ENCODE measurements at places on chromosomes 11 and 22.

- DNase-seq, result peak; percentile 17
These were observed 392.1 kb downstream of the NTM start for GRCh38 chr11:131762346-131763110.

DNA sequence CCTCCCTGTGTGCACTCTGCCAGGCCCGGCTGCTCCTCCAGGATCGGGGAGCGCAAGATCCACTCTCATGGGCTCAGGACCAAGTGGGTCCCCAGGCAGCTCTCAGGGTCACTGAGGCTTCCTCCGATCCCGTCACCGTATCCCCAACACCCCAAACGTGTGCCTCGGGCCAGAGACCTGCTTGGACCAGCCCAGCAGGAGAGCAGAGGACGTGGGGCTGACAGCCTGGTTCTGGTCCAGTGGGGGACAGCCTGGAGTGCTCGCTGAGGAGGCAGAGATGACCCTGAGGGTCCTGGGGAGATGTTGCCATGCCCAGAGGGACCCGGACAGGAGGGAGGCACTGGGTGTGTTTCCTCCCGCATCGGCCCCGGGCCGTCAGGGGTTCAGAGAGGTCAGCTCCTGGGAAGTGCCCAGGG, 1402.6 kb downstream of the BRD1 start:
- no peak for DNase-seq

- DNase-seq, result no peak
These were observed 44.6 kb downstream of the C11orf91 start for GRCh38 chr11:33655842-33656600.

DNA sequence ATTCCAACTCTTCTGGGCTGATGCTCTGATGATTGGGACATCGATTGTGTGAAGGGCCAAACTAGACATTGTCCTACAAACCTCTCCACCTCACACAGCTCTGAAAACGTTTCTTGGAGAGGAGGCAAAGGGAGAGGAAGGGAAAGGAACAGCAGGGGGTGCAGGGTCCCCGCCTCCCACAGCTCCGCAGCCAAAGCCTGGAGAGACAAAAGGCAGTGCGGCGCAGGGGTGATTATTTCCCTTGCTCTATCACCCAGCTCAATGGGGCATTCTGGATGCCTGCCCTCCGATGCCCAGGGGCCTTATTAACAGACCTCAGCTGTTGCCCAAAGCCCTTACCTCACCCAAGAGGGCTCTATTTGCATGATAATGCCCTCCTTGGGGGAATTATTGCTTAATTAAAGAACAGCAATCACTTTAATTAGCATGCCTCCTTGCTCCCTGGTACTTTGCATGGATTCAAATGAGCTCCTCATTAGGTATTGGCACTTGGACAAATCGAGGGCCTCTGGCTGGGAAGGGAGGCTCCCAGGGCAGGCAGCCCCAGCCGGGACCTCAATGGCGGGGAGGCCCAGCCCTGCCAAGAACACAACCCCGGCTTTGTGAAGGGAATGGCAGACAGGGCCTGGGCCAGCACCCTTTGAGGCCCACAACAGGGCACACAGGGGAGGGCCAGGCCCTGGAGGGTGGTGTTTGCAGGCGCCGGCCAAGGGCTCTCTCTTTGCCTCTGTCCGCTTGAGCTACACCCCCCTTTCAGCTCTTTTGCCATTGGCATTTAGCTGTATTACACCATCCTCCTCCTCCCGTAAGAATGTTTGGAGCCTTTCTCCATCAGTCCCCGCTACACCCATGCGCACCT, 19.8 kb upstream of the CDON start:
- peak; percentile 96 for DNase-seq

DNA sequence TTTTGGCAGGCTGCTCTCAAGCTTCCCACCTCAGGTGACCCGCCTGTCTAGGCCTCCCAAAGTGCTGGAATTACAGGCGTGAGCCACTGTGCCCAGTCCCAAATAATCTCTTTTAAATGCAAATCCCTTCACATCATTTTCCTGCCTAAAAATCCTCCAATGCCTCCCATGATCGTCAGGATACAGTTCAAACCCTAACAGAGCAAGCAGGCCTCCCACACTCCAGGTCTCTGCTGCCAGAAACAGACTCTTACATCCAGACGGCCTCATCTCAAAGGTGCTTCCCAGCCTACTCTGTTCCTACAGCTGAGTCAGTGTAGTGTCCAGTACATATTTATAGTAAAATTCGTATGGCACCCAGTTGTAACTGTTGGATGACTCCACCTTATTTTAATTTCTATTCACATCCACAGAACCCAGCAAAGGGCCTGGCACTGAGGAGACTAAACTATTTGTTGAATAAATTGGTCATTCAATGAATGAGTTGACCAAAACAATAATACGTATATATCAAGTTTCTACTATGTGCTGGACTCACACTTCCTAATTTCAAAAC, 8.2 kb downstream of the SIRT3 start:
- DNase-seq, result no peak

- no peak for DNase-seq
These were observed 258.0 kb downstream of the FAT3 start for GRCh38 chr11:92482492-92483060.

- no peak for DNase-seq
These were observed 121.6 kb downstream of the DDX10 start for GRCh38 chr11:108786281-108786990.

DNA sequence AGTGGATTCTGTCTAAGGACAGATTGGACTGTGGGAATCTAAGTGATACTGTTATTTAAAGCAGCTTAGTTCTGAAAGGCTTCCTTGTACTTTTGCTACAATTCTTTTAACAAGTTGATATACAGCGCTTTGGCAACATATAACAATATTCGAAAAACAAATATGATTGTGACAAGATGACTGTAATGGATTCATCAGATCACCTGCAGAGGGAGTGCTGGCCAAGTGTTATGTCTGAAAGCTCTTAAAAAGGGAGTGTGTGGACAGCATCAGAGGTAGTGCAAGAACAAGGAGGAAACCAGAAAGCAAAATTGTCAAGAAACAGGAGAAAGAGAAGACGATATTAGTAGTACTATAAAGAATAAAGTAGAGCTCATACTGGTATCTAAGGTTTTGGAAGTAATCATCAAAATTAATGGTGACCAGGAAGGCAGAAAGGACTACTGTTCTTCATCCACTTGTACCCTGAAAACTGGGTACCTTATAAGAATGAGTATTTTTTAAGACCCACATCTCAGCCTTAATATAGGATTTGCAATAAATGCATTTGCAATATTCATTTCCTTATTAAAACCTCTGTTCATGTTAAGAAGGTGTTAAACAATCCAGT, 1112.0 kb upstream of the CCDC90B start:
- DNase-seq, result no peak

DNA sequence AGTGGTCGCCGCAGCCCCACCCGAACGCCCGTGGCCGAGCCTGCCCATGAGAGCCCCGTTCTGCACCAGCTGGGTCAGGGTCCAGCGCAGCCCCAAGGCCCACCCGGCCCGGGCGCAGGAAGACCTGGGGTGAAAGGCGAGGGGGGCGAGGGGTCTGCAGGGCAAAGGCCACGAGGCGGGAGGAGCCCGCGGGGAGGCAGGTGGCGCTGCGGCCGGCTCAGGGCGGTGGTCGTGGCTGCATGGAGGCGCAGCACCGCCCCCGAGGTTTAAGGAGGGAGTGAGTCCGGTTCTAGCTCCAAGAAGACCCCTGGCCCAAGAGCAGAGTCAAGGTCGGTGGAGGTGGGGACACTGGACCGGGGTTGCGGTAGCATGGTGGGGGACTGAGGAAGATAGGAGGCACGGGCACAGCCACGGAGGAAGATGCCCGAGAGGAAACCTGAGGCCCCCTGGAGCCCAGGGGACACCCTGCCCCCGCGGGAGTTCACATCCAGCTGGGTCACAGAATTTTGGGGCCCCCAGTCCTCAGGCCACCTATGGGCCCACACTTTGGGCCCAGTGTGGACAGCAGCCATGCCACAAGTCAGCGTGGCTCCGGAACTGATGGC, 514 bp upstream of the HDAC10 start:
- no peak for DNase-seq

GRCh38 chr11:3148255-3148989, 16.7 kb downstream of the OSBPL5 start:
- DNase-seq, result no peak

GRCh38 chr11:113578033-113578380, 102.8 kb upstream of the DRD2 start:
- DNase-seq, result no peak

- no peak for DNase-seq
These were observed 18.9 kb upstream of the MOB2 start for GRCh38 chr11:1505480-1505879.

DNA sequence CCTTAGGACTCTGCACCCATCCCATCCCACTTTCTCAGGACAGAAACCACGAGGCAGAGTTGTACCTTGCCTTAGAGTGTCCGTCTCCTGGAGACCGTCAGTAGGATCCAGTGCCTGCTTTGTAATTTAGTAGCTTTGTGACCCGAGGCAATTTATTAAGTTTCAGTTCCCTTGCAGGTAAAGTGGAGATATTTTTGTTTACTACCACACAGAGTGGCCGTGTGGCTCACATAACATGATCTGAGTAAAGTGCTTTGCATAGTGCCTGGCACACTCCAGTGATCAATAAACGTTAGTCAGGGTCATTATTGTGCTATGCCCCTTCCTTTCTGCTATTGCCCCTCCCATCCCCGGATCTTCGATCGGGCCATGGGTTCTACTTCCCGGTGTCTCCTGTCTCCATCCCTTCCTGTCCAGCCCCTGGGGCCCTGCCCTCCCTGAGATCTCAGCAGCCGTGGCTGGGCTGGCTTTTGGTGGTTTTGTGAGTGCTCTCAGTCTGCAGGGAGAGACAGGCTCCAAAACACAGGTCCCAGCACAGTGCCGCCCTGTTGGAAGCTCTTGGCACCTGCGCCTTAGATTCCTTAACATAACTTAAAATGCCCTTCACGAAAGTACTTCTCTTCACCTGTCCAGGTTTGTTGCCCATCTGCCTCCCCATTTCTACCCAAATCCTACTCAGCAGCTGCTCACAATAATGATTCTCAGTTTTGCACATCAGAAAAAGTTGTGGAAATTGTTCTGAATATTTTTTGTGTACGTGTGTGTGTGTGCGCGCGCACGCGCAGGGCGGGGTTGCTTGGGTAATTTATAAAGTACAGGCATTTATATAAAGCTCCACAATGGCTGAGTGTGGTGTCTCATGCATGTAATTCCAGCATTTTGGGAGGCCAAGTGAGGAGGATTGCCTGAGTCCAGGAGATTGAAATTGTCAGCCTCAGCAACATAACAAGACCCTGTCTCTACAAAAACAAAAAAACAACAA, 753.7 kb downstream of the NTM start:
- DNase-seq, result no peak

DNA sequence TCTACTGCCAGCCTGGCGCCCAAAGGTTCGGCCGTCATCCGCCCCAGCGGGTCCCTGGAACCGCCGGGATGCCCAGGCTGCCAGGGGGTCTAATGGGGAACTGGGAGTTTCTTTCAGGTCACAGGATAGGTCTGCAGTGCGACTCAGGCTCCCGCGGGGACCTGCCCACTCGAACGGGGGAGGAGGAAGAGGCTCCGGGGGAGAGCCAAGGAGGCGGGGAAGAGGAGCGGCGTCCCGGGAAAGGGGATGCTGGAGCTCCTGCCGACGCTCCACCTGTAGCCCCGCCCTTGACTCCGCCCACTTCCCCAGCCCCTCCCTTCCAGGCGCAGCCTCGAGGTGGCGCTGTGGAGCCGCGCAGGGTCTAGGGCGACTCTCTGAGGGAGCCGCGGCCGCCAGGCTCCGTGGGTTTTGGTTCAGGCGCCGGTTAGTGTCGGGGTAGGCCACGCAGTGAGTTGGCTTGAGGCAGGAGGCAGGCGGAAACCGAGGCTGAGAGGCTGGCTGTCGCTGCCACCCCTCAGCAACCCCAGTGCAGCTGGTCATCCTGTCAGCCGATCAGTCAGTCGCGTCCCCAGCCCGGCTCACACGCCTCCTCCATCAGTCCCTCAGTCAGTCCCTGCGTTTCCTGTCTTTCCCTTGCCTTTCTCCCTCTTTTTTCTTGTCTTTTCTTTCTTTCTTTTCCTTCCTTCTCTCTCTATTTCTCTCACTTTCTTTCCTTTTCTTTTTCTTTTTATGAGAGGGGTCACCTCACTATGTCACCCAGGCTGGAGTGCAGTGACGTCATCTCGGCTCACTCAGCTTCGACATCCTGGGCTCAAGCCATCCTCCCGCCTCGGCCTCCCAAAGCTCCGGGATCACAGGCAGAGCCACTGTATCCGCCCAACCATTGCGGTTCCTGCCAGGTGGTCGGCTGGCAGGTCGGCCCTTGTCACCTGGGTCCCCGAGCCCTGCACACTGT, 26.4 kb downstream of the YWHAH start:
- peak; percentile 83 for DNase-seq

DNA sequence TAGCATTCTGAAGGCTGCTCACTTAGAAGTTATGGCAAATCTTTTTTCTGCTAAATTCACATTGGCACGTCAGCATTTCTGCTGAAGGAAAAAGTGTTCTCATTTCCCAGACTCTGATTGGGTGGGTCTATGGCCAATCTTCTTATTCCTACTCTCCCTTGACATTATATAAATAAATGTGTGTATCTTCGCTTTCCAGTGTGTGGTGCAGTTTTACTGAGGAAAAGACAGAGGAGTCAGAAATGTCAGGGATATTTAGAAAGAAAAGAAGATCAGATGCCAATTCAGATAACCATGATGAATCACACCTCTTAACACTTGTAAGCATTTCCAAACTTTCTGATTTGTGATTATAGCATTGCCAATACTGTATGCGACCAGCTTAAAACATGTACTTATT, 3.2 kb upstream of the BDNF start:
- DNase-seq, result no peak

DNA sequence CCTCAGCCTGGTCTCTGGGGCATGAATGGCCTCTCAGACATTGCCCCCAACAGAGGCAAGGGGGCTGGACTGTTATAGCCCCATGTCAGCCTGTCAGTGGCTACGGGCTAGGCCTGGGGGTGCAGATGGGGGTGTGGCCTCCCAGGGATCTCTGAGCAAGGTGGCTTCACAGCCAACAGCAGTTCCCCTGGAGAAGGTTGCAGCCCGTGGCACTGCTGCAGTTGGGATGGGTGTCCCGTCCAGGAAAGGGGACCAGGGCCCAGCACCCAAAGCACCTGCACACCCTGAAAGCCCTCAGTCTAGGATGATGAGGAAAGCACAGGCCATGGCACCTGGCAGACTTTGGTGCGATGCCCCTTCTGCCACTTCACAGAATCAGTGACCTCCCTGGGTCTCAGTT, 101.3 kb downstream of the TP53I11 start:
- no peak for DNase-seq

GRCh38 chr11:62012832-62013461, 45.5 kb upstream of the FTH1 start:
- no peak for DNase-seq

DNA sequence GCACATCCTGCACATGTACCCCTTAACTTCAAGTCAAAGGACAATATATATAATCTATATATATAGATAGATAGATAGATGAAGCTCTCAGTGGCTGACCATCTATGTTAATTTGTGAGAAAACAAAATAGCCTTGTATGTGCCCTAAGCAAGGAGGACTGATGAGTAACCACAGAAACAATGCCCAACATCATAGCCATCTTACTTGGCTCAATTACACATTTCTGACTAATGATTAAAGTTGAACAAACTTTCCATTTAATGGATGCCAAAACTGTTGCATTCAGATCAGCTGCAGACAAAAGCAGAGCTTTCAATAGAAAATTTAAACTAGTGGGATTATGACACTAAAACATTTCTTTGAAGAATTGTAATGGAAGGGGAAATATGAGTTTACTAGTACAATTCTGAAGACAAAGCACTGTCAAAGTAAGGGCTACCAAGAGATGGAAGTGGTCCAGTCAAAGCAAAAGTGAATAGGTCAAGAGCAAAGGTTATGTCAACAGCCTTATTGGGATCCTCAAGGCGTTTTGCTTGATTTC, 1188.2 kb upstream of the RAG2 start:
- no peak for DNase-seq

GRCh38 chr11:126440792-126441514, 85.5 kb downstream of the ST3GAL4 start:
- DNase-seq, result peak; percentile 61

Measured in anterior cingulate cortex (tissue), 58 donors.